Calu3 (cell line): ENCODE measurements at places on chromosomes 12 and 14.
A peak's percentile ranks its signal among the peaks of the same experiment; 100 is the strongest.

DNA sequence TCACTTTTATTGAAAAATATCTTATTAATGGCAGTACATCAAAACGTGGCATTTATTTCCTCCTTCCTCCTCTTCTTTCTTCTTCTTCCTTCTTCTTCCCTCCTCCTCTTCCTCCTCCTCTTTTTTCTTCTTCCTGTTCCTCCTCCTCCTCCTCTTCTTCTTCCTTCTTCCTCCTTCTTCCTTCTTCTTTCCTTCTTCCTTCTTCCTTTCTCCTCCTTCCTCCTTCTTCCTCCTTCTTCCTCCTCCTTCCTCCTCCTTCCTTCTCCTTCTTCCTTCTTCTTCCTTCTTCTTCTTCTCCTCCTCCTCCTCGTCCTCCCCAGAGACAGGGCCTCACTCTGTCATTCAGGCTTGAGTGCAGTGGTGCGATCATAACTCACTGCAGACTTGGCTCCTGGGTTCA lies 457.2 kb downstream of the AEBP2 start:
- no peak for DNase-seq

GRCh38 chr14:52950410-52950897 lies 396 bp downstream of the FERMT2 start:
- DNase-seq = peak; percentile 57

DNA sequence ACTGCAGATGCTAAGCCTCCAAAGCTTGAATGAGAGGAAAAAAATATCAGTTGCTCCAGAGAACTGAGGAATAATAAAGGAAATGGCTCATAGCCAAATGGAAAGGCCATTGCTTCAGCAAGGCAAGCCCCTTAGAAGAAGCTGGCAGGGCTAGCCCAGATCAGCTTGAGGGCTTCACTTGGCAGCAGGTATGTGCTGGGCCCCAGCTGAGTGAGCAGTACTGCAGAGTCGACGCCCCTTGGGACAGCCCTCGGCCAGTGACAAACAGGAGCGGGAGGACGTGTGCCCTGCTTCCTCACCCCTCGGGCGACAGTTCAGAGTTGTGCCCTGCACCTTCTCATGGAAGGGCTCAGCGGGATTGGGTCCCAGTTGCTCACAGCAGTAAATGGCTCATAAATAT lies 1031.2 kb upstream of the TMEM132C start:
- no peak for DNase-seq

- no peak for DNase-seq
Measured at GRCh38 chr12:19978193-19978592, 390.1 kb upstream of the PDE3A start.

DNA sequence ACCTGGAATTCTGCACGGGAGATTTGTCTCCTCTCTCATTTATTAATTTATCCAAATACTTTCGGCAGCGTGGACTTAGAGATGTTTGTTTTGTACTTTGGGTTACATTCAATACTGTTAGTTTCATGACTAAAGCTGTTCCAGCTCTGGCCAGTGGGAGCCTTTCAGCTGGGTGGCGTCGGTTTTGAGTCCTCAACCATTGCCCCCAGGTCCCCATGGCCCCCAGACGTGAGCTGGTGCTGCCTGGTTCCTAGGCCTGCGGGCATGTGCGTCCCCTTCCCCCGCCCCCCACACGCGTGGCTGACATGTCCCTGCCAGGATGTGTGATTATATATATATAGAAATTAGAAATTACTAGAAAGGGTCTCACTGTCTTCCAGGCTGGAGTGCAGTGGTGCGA lies 48.2 kb downstream of the KIF26A start:
- no peak for DNase-seq

DNA sequence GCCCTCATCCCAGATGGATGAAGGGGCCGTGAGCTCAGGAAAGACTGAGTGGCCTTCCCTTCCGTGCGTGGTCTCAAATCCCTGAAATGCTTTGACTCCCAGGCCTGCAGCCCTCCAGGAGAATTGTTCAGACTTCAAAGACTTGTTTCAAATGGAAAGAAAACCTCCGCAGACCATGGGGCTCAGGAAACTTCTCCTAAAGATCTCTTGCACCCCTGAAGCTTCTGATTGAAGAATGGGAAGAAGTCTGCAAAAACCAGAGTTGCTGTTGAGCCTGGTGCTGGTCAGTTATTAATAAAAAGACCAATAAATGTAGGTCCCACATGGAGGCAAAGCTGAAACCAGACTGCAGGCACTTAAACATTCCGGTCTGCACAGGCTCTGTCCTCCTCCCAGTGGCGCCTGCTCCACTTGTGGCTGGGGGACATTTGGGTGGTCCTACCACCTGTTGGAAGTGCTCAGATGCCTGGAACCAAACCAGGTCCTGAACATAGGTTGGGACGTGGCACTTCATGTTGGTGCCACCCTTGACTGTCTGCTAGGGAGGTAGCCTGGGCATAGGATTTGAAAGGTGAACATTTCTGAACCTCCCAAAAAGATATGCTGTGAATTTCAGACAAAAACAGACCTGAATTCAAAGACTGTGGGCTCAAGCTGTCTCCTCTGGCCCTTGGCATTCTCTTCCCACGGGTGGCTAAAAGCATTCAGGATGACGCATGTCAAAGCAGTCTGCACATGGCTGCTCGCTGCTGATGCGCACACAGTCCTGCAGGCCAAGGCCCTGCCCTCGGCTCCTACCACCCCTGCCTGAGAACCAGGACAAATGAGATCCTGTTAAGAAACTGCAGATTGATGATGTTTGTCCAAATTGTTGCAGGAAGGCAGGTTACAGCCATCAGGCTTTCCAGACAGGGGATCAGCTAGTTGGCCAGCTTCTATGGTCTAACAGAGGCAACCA lies 36.2 kb upstream of the MEG3 start:
- no peak for DNase-seq
